Sigmoid colon (tissue), 7 donors: ENCODE measurements at places on chromosomes 6 and 20. TPM values are rescaled to one million over a fixed set of nuclear protein-coding genes. Genes with fewer than 3 reads are reported as not detected.

DNA sequence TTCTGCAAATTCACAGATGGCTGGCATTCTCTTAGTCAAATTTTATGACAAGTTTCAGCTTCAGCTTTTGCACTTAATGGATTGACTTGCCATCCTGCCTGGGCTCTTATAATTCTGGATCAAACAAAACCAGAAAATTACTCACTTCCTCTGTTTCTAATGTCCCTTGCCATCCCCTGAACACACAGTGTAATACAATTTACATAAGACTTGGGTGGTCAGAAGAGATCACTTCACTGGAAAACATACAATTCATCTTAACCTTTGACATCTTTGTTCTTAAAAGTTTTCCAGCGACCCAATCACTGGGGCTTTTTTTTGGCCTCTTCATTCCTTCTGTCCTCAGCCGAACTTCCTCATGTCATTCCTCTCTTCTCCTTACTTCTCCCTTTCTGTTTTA lies 199.0 kb downstream of the ARHGAP18 start:
- no peak overlapping the region for H3K4me3 ChIP-seq
- H3K27ac ChIP-seq: no peak overlapping the region
- no peak for DNase-seq
- H3K4me1 ChIP-seq: no peaks in the 10 kb centered on the region
- no peaks in the 10 kb centered on the region for H3K27me3 ChIP-seq

DNA sequence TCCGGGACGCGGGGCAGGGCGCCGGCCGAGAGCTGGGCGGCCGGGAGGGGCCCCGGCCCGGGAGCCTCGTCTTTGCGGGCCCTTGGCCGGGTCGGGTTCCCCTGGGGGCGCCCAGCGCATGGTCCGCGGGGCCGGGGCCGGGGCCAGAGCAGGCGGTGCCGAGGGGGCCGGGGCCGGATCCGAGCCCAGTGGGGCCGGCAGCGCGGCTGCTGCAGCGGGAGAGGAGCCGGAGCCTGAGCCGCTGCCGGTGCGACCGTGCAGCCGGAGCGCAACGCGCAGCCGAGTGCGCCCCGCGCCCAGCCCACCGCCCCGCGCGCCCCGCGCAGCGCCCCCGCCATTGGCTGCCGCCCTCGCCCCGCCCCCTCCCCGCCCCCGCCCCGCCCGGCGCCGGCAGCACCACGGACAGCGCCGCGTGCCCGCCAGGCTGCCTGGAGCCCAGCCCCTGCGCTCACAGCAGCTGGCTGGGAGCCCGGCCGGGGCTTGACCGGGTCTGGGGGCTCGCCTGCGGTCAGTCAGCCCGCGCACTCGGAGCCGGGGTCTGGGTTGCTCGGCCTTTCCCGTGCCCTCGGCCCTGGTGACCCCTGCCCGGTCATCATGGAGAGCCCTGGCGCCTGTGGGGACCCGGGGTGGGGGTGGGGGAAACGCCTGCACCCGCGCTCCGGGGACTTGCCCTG lies at the start of gene HRH3:
Gene HRH3 (minus strand): TSS at position 287 of the 674 bp plus-strand sequence. CDS start 308 bp downstream, outside the sequence.
- no peak within 1 kb of the TSS for H3K27ac ChIP-seq
- H3K27me3 ChIP-seq: peaks cover 82% of the 10 kb centered on the region
- H3K36me3 ChIP-seq: no peaks in the 10 kb centered on the region
- no peak within 1 kb of the TSS for H3K4me3 ChIP-seq

DNA sequence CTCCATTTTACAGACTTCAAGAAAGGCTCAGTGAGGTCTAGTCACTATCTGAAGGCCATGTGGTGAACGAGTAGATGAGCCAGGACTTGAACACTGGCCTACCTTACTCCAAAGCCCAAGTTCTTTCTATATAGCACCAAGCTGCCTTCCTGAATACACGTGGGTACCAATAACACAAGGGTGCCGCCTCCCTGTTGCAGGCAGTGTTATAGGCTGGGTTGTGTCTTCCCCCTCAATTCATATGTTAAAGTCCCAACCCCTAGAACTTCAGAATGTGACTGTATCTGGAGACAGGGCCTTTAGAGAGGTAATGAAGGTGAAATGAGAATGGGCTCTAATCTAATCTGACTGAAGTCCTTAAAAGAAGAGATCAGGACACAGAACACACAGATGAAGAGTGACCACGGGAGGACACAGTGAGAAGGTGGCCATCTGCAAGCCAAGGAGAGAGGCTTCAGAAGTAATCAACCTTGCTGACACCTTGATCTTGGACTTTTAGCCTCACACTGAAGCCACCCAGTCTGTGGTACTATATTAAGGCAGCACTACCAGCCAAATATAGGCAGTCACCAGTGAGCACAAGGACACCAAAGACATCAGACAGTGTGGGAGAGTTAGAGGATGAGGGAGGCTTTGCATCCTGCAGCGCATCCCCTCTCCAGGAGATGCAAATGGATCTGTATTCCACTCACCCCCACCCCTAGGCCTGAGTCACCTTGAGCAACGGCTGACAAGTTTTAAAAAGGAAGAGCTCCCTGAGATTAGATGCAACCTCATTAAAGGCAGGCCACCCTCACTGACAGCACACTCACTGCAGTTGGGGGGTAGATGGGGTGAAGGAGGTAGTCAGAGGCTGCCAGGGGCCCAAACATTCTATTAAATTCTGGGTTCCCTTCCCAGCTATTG lies 40.9 kb upstream of the LYRM2 start:
- H3K36me3 ChIP-seq: peaks cover 57% of the 10 kb centered on the region
- H3K27ac ChIP-seq: no peak overlapping the region
- no peaks in the 10 kb centered on the region for H3K27me3 ChIP-seq

DNA sequence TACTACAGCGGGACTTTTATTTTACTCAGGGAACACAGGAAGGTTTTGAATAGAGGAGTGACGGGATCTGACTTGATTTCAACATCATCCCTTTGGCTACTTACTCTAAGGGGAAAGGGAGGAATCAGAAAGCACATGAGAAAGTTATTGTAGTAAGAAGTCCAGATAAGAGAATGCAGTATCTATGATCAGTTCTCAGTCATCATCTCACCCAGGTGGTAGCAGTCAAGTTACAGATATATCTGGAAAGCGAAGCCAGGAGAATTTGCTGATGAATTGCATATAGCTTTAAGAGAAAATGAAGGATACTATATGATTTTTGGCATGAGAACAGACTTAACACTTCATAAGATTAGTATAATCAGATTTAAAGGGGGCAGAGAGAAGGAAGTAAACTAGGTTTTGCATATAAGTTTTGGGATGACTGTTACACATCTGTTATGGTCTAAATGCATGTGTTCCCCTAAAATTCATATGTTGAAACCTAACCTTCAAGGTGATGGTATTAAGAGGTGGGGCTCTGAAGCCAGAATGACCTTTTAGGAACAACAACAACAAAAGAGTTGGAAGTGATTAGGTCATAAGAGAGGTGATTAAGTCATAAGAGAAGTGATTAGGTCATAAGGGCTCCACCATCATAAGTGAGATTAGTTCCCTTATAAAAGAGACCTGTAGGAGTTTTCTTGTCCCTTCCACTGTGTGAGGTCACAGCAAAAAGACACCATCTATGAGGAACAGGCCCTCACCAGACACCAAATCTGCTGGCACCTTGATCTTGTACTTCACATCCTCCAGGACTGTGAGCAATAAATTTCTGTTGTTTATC lies 6.7 kb downstream of the RAD21L1 start:
- H3K4me3 ChIP-seq: no peak overlapping the region
- H3K27ac ChIP-seq: no peak overlapping the region
- H3K4me1 ChIP-seq: no peaks in the 10 kb centered on the region
- no peaks in the 10 kb centered on the region for H3K36me3 ChIP-seq
- no peak for DNase-seq
- peaks cover 18% of the 10 kb centered on the region for H3K27me3 ChIP-seq

- DNase-seq: no peak
- no peak overlapping the region for H3K4me3 ChIP-seq
- no peaks in the 10 kb centered on the region for H3K27me3 ChIP-seq
- no peak overlapping the region for H3K27ac ChIP-seq
Observed at GRCh38 chr6:46549155-46549554, 57.9 kb upstream of the RCAN2 start.

- no peaks in the 10 kb centered on the region for H3K27me3 ChIP-seq
- H3K27ac ChIP-seq: no peak overlapping the region
- no peaks in the 10 kb centered on the region for H3K36me3 ChIP-seq
- peaks cover 42% of the 10 kb centered on the region for H3K4me1 ChIP-seq
- no peak overlapping the region for H3K4me3 ChIP-seq
- no peak for DNase-seq
Observed at GRCh38 chr20:57465943-57466342, 59.0 kb downstream of the CTCFL start.

PACSIN1 gene
- polyA plus RNA-seq: 0.89 TPM

ZC3H12D gene
- polyA plus RNA-seq: 8.3 TPM
